ENCODE measurements at places on chromosomes 1 and 21. TPM values are rescaled to one million over a fixed set of nuclear protein-coding genes. Genes with fewer than 3 reads are reported as not detected.

The GPX7 gene
- polyA plus RNA-seq = 68.0 TPM

GRCh38 chr1:40281853-40282252, 23.8 kb downstream of the ZMPSTE24 start:
- no peak for DNase-seq

- no peak for DNase-seq
These were observed 5.4 kb downstream of the ANGPTL7 start for GRCh38 chr1:11194407-11195176.

The AGMAT gene
- 25.2 TPM for polyA plus RNA-seq

The SYNC gene
- polyA plus RNA-seq = 1.3 TPM

DNA sequence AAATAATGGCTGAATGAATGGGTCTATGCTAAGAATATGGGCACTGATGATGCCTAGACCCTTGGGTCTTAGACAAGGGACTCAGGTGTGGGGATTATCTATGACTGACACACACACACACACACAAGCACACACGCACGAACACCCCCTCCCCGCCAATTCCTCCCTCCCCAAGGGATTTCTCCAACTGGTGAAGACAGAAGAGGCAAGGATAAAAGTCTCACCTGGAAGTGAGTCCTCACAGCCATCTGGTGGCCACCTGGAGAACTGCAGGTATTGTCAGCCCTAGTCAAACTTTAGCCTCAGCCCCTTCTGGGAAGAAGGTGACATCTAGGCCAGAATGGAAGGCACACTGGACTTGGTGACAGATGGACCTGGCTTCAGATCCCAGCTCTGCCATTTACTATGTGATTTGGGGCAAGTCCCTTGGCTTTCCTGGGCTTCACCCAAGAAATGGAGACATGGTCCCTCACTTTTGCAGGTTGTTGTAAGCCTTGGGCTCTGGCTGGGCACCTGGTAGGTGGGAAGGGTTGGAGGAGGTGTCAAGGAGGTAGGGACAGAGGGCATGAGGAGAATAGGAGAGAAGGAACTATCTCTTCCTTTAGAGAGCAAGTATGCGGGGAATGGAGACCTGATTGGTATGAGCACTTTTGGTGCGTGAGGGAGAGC, 4.0 kb upstream of the GPR3 start:
- no peak for DNase-seq

All from right renal cortex interstitium (tissue), 3 donors.